ENCODE measurements at places on chromosomes 5 and 9.

GRCh38 chr5:158175934-158176481, 317.1 kb upstream of the CLINT1 start:
- DNase-seq, result no peak

- DNase-seq, result no peak
Observed at GRCh38 chr5:119049824-119050449, 20.9 kb upstream of the DMXL1 start.

GRCh38 chr5:102737805-102738469, 17.2 kb upstream of the PAM start:
- DNase-seq, result no peak

DNA sequence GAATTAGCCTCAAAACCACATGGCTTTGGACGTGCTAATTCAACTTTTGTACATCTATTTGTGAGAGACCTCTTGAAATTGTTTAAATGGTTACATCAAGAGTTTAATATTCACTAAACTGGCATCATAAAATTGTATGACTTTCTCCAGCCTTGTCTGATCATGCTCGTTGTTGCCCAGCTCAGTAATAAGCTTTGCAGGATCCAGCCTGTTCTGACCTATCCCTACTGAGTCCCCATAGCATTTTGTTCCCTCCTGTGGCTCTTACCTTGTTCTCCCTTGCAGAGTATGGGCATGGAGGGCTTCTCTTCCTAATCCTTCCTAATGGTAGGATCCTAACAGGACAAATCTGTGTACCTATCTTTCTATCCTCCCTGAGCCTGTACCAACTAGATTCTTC, 6.3 kb downstream of the EXOSC3 start:
- no peak for DNase-seq

DNA sequence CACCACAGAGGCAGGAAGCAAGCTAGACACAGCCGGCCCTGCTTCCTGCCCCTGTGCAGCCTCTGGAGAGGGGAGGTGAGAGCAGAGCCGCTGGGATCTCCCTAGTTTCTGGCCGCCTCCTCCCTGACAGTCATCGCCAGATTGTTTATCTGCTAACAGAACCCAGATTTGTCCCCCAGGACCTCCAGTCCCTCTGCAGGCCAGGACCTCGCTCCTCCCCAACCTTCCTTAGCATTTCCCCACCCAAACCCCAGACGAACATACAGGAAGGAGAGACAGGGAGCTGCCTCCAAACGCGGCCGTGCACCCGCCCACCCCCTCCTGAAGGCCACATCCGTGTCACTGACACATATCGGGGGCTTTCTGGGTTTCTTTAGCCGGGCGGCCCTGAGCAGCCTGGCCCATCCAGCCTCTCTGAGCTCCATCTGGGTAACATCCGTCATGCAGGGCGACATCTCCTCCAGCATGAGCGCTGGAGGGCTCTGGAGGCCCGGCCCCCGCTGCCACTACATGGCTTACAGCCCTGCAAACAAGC, 47.5 kb downstream of the DBH start:
- DNase-seq, result peak; percentile 62

DNA sequence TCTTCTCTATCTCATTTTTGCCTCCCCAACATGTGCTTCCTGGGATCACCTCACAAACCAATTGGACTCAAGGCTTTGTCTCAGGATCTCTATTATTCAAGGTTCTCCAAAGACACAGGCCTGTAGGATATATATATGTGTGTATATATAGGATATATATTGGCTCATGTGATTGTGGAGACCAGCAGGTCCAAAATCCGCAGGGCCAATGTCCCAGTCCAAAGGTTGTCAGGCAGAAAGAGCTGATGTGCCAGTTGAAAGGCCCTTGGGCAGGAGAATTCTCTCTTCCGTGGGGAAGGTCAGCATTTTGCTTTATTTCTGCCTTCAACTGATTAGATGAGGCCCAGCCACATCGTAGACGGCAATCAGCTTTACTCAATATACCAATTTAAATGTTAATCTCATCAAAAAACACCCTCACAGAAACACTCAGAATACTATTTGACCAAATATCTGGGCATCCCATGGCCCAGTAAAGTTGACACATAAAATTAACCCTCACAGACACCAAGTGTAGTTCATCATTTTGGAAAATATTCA, 1.3 kb upstream of the FBLL1 start:
- DNase-seq, result no peak

GRCh38 chr9:12774861-12775678, at the start of gene LURAP1L:
TSS of gene LURAP1L (plus strand) at chr9:12775020. CDS start at chr9:12775716, 696 bp downstream.
- no peak for DNase-seq

DNA sequence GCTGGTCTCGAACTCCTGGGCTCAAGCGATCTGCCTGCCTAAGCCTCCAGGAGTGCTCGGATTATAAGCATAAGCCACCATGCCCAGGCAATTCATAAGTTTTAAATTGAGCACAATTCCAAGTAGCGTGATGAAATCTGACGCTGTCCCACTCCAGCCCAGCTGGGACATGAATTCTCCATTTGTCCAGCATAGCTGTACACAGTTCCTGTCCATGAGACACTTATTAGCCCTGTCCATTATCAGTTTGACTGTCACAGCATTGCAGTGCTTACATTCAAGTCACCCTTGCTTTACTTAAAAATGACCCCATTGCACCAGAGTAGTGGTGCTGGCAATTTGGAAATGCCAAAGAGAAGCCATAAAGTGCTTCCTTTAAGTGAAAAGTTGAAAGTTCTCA, 7.6 kb upstream of the SLC30A5 start:
- no peak for DNase-seq

GRCh38 chr9:132919614-132920268, 24.7 kb downstream of the TSC1 start:
- no peak for DNase-seq

DNA sequence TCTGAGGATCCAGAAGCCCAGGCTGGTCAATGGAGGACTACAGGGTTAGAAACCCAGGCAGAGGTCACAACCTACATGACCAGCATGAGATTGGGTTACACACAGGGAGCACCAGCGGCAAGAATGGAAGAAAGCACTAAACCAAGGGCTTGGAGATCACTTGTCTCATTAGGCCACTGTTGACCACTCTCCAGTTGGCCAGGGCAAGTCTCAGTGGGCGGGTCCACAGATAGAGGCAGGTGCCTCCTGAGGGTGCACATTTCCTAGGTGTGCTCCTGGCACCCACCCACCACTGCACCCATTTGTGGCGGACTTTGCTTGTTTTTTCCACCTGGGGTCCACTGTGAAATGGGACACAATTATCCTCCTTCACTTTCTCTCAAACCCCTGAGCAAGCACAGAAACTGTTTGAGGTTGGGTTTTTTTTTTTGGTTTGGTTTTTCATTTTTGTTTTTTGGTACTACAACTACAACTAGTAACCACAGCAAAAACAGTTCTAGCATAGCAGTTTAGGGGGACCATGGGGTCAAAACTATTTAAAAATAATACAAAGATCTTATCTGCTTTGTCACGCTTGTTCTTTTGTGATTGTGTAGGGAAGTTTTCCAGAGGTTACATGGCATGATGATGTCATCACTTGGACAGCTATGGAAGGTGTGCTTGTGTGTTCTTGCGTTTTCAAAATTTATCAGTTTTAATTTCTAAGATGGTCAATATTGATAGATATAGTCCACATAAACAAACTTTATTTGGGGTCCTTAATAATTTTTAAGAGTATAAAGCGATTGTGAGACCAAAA, 6.1 kb downstream of the NPR2 start:
- no peak for DNase-seq

DNA sequence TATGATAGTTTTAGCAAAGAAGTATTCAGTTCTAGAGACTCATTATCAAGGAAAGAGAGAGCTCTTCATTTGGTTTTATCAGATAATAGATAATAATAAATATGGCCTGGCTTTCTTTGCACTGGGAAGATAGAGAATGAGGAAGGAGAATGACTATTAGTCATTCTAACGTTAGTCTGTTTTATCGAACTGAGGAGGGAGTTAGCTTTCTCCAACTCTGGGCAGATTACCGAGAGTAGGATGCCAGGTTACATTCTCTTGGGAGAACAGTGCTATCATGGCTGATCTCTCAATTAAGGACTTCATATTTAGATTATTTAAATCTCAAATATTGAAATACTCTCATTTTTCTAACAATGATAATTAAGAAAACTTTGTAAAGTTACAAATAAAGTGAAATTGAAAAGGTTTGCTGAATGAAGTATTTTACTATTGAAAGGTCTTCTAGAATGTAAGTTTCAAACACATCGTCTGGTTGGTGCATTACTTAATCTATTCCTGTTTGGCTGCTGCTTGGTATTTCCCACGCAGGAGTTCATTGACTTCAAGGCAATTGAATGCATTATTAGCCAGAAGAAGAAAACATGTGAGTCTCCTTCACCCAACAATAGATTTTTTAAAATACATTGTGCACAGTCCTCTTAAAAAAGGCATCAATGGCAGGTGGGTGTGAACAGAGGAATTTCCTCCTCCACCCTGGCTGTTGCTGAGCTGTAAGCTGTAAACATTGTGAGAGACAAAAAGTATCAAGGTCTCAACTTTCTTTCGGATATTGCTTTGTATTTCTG, 140.8 kb downstream of the C9orf152 start:
- no peak for DNase-seq

DNA sequence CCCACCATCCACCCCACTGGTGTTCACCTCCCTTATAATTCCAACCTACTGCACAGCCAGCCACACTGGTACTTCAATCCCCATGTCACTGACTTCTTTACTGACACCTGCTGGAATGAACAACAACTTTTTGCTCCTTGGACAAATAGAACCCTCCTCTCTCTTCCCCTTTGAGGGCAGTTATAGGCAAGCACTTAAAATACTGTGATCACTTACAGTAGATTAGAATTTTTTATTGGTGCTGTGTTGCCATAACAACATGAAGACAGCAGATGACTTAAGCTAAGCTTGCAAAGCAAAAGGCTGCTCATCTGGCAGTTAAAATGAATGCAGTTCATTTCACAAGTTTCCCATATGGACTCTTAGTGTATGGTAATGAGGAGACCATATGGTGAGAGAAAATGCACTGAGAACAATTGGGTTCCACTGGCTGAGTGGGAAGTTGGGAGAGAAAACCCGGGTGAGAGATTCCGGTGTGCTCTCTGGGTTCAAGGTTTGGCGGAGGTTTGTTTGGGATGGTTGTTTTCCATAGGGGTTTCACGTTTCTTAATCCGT, 374.3 kb downstream of the EBF1 start:
- no peak for DNase-seq

- DNase-seq, result peak; percentile 48
Observed at GRCh38 chr9:132411091-132411508, 1.1 kb downstream of the CFAP77 start.

GRCh38 chr5:139954022-139954421, 89.1 kb downstream of the NRG2 start:
- DNase-seq, result no peak

- DNase-seq, result no peak
Observed at GRCh38 chr5:132790201-132790865, 13.3 kb upstream of the SEPTIN8 start.

- no peak for DNase-seq
Observed at GRCh38 chr5:59174248-59174844, 591.5 kb downstream of the RAB3C start.

- DNase-seq, result no peak
Observed at GRCh38 chr5:37724395-37725125, 115.3 kb downstream of the GDNF start.

DNA sequence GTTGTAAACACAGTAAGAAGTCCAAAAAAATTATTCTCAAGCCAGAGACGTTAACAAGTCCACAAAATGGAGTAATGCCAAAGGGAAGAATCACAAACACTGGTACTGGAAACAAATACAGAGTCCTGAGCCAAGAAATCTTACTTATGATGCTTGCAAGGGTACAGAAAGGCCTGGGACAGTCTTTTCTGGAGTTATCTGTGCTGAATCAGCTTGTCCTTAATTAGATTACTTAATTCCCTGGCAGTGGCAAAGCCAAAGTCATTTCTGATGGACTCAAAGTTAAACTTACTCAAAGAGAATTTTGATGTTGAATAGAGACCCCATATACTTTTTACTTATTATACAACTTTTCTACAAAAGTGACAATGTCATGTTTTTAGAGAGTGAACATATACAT, 610.5 kb upstream of the ITGA1 start:
- no peak for DNase-seq

GRCh38 chr9:116543731-116544400, 143.2 kb upstream of the TRIM32 start:
- DNase-seq, result no peak

- no peak for DNase-seq
Observed at GRCh38 chr9:36161187-36161586, 8.0 kb upstream of the CCIN start.
